ENCODE measurements at places on chromosomes 11 and 22.

DNA sequence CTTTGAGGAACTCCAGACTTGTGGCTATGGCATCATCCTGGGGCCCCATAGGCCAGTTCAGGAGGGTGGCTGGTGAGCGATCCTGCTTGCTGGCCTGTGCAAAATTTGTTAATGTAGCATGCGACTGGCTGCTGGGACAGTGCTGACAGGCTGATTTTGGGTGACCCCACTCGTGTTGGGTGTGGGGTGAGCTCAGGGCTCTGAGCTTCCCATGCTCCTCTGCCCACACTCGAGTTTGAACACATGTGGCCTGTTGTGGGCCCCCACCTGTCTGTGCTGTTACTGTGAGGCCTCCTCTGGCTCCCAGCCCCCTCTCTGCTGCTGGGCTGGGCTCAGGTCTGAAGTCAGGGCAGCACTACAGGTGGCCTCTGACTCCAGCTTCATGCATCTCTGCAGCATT, 64.4 kb upstream of the MYEOV start:
- H3K27ac ChIP-seq, result no peak overlapping the region
- H3K36me3 ChIP-seq, result no peaks in the 10 kb centered on the region
- H3K4me3 ChIP-seq, result no peak overlapping the region
- H3K27me3 ChIP-seq, result no peaks in the 10 kb centered on the region
- DNase-seq, result no peak

DNA sequence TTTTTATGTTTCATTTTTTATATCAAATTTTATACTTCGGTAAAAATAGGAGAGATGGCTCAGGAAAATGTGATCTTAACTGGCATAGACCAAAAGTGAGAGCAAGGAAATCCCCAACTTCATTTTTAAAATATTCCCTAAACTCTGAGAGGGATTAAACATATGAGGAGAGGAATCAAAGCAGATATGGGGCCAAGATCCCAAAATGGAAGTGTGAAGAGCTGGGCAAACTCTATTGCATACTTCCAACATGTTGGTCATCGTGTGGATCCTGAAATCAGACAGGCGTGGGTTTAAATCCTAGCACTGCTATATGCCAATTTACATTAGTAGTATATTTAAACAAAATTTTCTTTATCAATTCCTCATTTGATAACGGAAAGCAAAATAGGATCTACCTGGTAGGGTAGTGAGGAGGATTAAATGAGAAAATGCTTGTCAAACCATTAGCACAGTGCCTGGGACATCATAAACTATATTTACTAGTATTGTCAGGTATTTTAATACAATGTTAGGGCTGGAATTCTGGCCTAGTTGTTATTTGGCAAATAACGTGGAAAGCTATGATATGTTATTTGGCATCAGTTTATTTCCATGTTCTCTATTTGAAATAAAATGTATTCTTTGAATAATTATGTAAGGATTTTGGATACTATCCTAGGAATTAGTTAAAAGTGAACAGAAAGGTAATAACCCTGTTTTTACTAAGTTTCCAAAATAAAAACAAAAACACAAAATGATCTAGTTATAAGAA, 392.8 kb upstream of the CCDC90B start:
- H3K27ac ChIP-seq, result no peak overlapping the region
- no peaks in the 10 kb centered on the region for H3K36me3 ChIP-seq
- H3K4me1 ChIP-seq, result peaks cover 7% of the 10 kb centered on the region

DNA sequence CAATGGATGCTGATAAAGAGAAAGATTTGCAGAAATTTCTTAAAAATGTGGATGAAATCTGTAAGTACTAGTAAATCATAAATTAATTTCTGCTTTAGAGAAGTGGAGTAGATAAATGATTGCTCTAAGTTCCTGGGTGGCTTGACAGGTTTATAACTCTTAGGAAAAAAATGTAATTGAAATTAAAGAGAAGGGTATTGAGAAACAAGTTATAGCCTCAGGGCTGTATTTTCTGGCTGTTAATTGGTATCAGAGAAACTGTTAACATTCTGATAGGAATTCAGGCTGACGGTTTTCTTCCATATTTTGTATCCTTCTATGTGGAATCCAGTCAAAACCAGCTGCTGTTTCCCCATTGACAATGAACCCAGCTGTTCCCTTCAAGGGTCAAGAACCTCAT, 1.9 kb downstream of the TTC12 start:
- H3K4me3 ChIP-seq, result no peak overlapping the region
- peaks cover 36% of the 10 kb centered on the region for H3K36me3 ChIP-seq
- no peak overlapping the region for H3K27ac ChIP-seq
- H3K4me1 ChIP-seq, result peaks cover 21% of the 10 kb centered on the region
- no peaks in the 10 kb centered on the region for H3K27me3 ChIP-seq

- no peak for DNase-seq
- H3K27ac ChIP-seq, result no peak overlapping the region
- H3K4me3 ChIP-seq, result no peak overlapping the region
- no peaks in the 10 kb centered on the region for H3K4me1 ChIP-seq
Observed at GRCh38 chr22:32245042-32245441, 10.1 kb downstream of the SLC5A4 start.

- DNase-seq, result no peak
- H3K4me3 ChIP-seq, result no peak overlapping the region
- H3K27me3 ChIP-seq, result no peaks in the 10 kb centered on the region
- peaks cover 97% of the 10 kb centered on the region for H3K4me1 ChIP-seq
- peak overlapping the region; percentile 99 for H3K27ac ChIP-seq
Observed at GRCh38 chr11:69646493-69647389, 5.8 kb downstream of the CCND1 start.

DNA sequence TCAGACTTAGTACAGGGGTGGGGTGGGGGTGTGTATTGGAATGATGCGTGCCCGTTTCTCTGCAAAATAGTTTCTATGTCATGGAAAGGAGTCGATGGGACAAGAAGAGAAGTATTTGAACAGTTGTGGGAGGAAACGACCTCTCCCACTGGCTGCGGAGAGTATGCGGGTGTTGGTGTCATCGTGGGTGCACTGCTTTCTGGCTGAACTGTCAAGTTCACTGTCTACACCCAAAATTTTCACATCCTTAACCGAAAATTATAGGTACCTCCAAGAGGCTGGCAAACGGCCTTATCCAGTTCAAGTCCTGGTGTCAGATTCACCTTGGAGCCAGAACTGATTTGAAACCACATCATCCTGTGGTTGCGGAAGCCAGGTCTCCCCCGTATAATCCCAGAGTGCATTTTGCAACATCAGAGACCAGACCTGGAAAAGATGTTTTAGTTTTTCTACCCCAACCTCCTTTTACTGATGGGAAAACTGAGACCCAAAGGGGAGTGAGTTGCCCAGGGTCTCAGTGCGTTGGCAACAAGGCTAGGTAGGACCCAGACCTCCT, 497 bp upstream of the SSRP1 start:
- peak overlapping the region; percentile 88 for H3K4me3 ChIP-seq
- H3K36me3 ChIP-seq, result peaks cover 32% of the 10 kb centered on the region
- peak overlapping the region; percentile 91 for H3K27ac ChIP-seq
- H3K27me3 ChIP-seq, result peaks cover 16% of the 10 kb centered on the region
- peaks cover 28% of the 10 kb centered on the region for H3K4me1 ChIP-seq

DNA sequence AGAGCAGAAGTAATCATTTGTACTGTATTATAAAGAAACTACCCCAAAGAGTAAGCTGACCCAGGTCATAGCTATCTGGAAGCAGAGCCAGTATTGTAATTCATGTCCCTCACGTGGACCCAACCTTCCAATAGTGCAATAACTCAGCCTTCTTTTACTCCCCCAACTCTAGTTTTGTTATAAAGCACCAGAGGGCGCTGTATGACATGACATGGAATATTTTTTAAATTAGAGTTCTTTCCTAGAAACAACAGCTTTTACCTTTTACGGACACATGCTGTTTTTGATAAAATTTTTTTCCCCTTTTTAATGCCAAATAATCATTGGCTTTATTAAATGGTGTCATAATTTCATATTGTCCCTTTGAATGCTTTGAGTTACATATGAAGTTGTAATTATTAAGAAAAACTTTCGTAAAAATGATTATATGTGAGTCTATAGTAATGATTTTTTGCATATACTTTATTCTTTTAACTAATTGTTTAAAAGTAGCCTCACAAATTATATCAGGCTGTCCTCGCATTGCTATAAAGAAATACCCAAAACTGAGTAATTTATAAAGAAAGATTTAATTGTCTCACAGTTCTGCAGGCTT, 76.9 kb downstream of the DKK3 start:
- H3K36me3 ChIP-seq, result peaks cover 65% of the 10 kb centered on the region
- no peak overlapping the region for H3K27ac ChIP-seq
- H3K27me3 ChIP-seq, result no peaks in the 10 kb centered on the region
- H3K4me3 ChIP-seq, result no peak overlapping the region
- H3K4me1 ChIP-seq, result peaks cover 17% of the 10 kb centered on the region
- DNase-seq, result no peak

DNA sequence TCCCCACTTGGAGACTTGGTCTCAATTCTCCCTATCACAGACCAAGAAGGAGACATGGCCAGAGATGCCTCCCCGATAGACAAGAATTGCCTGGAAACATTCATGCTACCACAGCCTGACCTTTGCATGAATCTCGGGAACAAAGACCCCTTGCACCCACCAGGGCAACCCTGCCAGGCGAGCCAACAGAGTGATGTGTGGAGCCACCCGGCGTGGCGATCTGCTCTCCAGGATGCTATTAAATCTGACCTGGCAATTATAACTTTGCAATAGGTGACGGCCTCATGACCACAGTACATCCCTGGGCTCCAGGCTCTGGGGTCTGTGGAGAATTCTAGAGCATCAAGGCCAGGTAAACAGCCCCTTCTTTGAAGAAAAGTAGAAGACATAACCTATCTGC, 31.1 kb upstream of the MN1 start:
- no peaks in the 10 kb centered on the region for H3K4me1 ChIP-seq
- DNase-seq, result no peak
- H3K27ac ChIP-seq, result no peak overlapping the region
- no peak overlapping the region for H3K4me3 ChIP-seq

GRCh38 chr22:17098379-17098819, 13.6 kb downstream of the IL17RA start:
- H3K27me3 ChIP-seq, result no peaks in the 10 kb centered on the region
- H3K4me3 ChIP-seq, result no peak overlapping the region
- no peaks in the 10 kb centered on the region for H3K4me1 ChIP-seq
- peaks cover 65% of the 10 kb centered on the region for H3K36me3 ChIP-seq

DNA sequence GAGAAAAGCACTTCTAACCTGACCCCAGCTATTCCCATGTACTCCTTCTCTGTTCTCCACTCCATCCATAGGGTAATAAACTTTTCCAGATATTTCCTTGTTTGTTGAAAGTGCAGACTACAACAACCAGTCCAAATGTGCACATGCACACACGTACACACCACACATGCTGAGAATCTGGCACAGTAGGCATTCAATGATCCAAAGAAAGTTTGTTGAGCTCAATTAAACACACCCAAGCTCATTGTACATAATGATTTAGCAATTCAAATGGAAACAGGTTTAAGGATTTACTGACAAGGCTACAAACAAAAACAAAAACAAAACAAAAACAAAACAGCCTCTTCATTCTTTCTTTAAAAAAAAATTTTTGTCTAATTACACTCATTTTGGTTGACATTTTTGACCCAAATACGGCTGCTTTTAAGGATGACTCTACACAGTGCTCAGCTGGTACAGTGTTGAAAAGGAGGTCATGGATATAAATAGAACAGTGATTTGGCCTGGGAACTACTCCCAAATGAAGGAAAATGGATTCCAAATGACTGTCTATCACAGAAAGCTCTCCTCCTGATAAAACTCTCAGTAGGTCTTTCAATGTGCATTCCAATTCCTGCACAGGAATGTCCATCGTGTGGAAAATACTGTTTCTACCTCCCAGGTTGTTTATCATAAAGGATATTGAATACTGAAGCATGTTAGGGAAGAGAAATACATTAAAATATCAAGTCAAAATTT, 232.2 kb downstream of the GUCY1A2 start:
- H3K36me3 ChIP-seq, result no peaks in the 10 kb centered on the region
- DNase-seq, result no peak
- H3K27me3 ChIP-seq, result no peaks in the 10 kb centered on the region
- H3K4me3 ChIP-seq, result no peak overlapping the region

DNA sequence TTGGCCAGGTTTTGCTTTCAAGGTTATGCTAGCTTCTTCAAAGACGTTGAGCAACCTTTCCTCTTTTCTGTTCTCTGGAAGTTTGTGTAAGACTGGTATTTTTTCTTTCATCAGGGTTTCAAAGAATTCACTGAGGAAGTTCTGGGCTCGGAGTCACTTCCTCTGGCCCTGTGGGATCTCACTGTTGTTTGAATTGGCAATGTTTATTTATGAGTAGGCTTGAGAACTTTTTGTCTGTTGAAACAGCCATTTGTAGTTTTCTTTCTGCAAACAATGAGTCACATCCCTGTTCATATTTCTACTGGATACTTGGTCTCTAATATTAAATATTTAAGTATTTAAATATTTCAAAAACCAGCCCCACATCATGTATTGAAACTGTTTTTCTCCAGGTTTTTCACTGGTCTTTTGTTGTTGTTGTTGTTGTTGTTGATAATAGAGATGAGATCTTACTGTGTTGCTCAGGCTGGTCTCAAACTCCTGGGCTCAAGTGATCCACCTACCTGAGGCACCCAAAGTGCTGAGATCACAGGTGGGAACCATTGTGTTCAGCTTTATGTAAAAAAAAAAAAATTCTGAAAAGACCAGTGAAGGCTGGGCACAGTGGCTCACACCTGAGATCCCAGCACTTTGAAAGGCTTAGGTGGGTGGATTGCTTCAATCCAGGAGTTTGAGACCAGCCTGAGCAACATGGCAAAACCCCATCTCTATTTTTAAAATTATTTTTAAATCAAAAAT, 26.9 kb downstream of the SUSD2 start:
- no peaks in the 10 kb centered on the region for H3K27me3 ChIP-seq
- H3K36me3 ChIP-seq, result no peaks in the 10 kb centered on the region
- H3K4me3 ChIP-seq, result peak overlapping the region; percentile 9
- DNase-seq, result no peak
- peaks cover 28% of the 10 kb centered on the region for H3K4me1 ChIP-seq

DNA sequence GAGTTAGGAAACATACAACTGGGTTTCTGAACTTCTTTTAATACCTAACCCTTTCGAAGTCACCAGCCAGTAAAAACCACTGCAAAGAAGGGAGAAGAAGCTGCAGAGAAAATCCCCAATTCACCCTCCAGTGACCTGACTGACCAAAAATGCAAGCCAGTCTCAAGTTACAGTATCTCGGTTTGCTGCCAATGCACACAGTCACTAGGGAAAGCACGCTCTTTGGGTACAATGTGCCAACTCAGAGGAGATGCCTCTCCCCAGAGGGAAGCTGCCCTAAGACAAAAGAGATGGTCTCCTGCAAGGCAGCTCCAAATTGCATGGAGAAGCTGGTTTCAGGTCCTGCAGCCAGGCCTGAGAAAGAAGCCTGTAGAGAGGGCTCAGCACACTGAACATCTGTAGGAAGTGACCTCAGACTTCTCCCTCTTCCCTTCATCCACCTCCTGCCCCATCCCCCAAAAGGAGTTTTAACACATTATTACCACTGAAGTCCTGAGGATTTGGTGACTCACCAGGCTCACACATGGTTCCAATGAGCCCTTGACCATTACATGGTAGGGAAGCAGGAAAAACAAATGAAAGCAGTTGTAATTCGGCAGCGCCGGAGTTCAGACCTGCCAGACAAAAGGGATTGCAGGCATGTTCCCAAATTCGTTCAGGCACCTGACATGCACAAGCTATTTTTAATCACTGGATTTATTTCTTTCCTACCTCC, 90.1 kb downstream of the ETS1 start:
- peaks cover 100% of the 10 kb centered on the region for H3K4me1 ChIP-seq
- H3K27ac ChIP-seq, result peak overlapping the region; percentile 97
- DNase-seq, result no peak
- H3K36me3 ChIP-seq, result no peaks in the 10 kb centered on the region

GRCh38 chr22:32880061-32880460, 78.6 kb downstream of the TIMP3 start:
- no peak for DNase-seq
- H3K27me3 ChIP-seq, result no peaks in the 10 kb centered on the region
- H3K4me3 ChIP-seq, result no peak overlapping the region
- no peak overlapping the region for H3K27ac ChIP-seq
- peaks cover 33% of the 10 kb centered on the region for H3K4me1 ChIP-seq

GRCh38 chr11:38796281-38796680, 2198.2 kb upstream of the RAG2 start:
- no peaks in the 10 kb centered on the region for H3K36me3 ChIP-seq
- H3K27me3 ChIP-seq, result no peaks in the 10 kb centered on the region
- no peak overlapping the region for H3K4me3 ChIP-seq
- no peak for DNase-seq

Measured in left ventricle myocardium inferior (tissue), 1 donor.